ENCODE measurements at places on chromosomes 3 and 15. TPM values are rescaled to one million over a fixed set of nuclear protein-coding genes. Genes with fewer than 3 reads are reported as not detected.

The PLA2G4D gene
- 0.33 TPM for total RNA-seq

- no peak for DNase-seq
Observed at GRCh38 chr3:156859578-156859977, 33.4 kb downstream of the LEKR1 start.

The ACKR2 gene
- not detected for total RNA-seq

The LPP gene
- total RNA-seq, result 64.6 TPM

The PPARG gene
- total RNA-seq, result 0.42 TPM

The SUSD5 gene
- 4.5 TPM for total RNA-seq

DNA sequence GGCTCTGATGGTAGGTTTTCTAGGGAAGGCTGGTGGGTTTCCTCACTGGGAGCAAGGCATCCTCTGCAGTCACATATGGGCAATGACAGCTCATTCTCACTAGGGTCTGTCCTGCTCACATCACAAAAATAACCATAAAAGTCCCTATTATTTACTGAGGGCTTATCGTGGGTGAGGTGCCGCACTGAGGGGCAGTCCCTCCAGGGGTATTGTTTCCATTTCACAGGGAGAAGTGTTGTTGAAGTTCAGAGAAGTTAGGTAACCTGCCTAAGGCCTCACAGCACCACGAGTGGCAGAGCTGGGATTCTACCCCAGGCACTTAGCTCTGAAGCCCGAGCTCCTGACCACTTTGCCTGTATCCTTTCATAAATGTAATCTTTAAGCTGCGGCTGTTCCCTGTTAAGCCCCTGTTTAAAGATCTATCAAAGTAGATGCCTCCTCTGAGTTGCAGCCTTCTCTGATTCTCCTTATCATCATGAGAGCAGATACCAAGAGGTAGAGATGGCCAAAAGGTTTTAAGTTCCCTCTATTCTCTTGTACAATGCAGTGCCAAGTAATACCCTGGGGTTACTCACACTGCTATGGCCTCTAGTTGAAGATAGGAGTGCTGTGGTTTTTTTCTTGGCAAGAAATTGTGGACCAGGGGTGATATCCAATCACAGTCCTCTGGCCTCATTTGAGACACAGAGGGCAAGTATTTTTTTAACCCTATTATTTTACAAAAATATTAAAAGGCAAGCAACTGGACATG lies 107.0 kb downstream of the RPLP1 start:
- DNase-seq, result no peak
